Head of caudate nucleus (tissue), 42 donors: ENCODE measurements at places on chromosomes 2 and 18.

GRCh38 chr2:219402665-219403515, 15.2 kb upstream of the DNPEP start:
- peak; percentile 77 for DNase-seq

GRCh38 chr2:177673602-177674595, 281.3 kb downstream of the AGPS start:
- no peak for DNase-seq

DNA sequence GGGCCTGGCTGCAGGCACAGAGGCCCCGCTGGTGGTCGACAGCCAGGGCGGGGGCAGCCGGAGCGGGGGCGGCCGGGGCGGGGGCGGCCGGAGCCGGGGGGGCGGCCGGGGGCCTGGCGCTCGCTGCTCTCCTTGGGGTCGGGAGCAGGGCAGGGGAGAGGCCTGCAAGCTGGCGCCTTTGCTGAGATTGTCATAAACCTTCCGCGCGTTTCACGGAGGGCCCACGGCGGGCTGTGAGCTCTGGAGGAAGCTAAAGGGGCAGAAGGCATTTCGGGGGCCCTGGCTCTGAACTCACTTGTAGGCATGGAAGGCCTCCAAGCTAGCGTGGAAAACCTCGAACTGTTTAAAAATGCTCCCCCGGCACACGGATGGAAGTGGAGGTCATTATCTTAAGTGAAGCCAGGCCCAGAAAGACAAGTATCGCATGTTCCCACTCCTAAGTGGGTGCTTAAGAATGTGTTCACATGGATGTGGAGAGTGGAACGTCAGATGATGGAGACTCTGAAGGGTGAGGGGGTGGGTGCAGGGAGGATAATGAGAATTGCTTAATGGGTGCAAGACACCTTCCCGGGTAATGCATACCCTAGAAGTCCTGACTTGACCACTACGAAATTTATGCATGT, 629 bp downstream of the PRELID3A start:
- peak; percentile 23 for DNase-seq

DNA sequence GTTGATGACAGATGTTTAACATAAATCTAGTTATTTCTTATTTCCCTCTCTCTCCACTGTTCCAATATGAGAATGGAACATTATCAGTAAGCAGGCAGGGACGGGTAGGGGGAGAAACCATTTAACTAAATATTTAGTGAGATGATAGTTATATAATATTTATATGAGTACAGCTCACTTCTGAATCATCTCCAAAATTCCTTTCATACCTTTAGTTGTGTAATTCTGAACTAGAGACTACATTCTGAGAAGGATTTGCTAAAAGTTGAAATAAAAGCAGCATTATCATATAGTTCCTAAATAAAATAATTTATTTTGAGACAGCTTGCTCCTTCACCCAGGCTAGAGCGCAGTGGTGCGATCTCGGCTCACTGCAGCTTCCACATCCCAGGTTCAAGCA, 41.4 kb downstream of the B4GALT6 start:
- DNase-seq, result no peak
